Activated naive CD4-positive, alpha-beta T cell treated with anti-CD3 and anti-CD28 coated beads, Interleukin-2, amount 50 U/mL, for 72 hours (primary cell): ENCODE measurements at places on chromosomes 1 and 21. TPM values are rescaled to one million over a fixed set of nuclear protein-coding genes. Genes with fewer than 3 reads are reported as not detected.

DNA sequence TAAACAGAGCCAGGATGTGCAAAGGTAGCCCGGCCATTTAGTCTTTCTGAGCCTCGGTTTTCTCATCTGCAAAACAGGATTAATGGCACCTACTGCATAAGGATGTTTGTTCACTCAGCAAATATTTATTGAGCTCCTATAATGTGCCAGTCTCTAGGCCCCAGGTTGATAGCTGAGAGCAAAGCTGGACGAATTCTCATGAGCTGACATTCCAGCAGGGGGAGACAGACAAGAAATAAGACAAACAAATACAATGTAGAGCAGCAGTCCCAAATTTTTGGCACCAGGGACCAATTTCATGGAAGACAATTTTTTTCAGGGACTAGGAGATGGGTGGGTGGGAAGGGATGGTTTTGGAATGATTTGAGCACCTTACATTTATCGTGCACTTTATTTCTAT is 74.3 kb upstream of the PAX7 start:
- no peak for DNase-seq

DNA sequence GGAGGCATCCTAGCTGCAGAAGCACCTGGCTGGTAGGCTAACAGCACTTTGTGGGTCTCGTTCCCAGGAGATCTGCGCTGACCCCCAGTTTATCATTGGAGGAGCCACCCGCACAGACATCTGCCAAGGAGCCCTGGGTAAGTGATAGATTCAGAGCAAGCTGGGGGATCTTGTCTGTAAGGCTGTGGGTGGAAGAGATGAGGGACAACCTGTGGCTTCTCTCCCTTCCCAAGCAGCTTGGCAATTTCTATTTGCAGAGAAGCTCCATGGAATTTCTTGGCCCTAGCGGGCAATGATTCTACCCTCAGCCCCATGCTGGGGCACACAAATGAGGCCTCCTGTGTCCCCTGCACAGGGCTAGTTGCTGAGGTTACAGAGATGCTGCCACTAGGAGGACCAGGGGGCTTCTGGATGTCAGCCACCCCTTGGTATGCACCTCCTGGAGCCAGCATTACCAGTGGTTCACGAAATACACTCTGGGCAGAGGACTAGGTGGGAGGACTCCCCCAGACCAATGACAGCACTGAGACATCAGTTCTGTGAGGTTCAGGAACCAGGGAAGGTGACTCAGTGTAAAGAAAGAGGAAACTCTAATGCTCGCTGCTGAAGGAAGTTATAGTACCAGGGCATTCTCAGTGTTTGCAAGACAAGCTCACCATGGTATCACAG is 5.5 kb downstream of the CAPN2 start:
- DNase-seq: no peak

GRCh38 chr1:167927046-167927754 is 9.3 kb upstream of the DCAF6 start:
- DNase-seq: no peak

DNA sequence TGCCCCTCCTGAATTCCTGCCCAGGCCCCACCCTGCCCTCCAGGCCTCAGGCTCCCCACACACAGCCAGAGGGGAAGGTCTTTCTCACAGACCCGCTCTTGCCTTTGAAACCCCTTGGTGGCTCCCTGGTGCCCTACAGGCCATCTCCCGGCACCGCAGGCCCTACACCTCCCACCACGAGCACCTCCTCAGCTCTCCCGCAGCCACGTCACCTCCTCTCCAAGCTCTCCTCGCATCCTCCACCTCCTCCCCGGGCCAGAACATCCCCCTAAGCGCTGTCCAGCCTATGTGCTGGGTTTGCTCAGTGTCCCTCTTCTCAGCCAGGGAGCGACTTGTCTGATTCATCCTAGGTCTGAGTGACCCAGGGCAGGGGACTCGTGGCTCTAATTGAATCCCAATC is 66.4 kb downstream of the DMRTB1 start:
- no peak for DNase-seq

DNA sequence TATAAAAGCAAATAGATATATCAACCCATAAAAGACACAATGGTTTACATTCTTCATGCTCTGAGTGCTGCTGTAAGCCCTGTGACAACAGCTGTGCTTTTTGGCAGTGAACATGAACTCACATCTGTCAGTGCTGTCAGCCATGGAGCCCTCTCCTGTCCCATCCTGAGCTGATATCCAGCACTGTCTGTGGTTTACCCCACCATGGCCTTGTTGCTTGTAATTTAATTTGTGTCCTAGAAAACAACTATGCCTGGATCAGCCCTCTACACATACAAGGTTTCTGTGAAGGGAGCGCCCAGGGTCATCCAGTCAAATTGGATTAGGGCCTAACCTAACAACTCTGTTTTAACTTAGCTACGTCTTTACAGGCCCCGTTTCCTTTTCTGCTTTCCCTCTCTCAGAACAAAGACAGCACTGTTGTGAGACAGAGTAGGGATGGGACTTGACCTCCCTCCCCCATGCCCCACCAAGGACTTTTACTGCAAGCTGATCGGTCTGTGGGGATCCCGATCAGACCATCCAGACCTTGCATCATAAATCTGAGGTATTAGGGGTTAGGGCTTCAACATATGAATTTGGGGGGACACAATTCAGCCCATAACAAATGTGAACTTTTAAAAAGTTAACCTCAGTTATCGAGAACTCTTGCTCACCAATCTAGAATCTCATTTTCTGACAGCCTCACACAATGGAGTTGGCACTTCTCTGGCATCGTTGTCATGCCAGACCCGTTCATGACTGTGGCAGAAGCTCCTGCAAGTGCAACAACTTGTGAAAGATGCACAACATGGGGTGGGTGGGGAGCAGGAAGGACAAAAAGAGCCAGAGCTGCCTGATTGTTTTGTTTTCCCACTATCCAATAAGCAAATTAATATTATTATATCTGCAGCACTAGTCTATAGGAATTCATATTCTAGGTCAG is 16.4 kb upstream of the SLC44A3 start:
- no peak for DNase-seq

DNA sequence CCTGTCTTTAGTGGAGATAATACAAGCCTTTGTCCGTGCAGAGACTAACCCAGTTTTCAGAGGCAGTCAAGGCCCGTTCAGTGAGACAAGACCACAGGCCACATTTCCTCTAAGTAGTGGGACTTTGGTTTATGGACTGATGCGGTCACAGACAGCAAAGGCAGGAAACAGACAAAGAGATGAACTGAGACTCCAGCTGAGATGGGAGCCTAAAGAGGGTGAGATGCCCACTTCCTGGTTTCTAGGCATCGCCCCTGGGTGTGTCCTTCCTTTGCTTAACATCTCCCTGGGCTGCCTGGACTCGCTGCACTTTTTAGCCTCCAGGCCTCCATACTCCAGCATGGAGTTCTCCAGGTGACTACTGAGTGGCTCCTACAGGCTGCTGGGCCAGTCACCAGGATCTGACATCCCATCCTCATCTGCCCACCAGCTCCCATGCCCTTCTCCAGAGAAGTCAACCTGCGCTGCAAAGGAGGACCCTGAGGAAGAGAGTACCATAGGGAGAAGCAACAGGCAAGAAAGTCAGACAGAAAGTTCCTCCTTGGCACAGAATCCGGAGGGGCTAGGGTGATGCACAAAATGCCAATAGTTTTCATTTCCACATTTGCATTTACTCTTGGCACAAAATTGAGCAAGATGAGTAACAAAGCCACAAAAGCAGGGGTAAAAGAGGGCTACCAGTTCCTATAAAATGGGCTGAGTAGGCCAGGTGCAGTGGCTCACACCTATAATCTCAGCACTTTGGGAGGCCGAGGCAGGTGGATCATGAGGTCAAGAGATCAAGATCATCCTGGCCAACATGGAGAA is 15.1 kb downstream of the THEMIS2 start:
- peak; percentile 21 for DNase-seq

- no peak for DNase-seq
These were observed 16.3 kb upstream of the SRSF4 start for GRCh38 chr1:29197993-29198392.

- no peak for DNase-seq
These were observed 55.8 kb upstream of the SELENON start for GRCh38 chr1:25744140-25744581.

Gene TPTE
- not detected for total RNA-seq

Gene HES3
- not detected for total RNA-seq
